Stimulated activated CD8-positive, alpha-beta memory T cell treated with anti-CD3 and anti-CD28 coated beads, Interleukin-7, amount 100 ng/mL, for 1 hour (primary cell): ENCODE measurements at places on chromosomes 2 and 18.

DNA sequence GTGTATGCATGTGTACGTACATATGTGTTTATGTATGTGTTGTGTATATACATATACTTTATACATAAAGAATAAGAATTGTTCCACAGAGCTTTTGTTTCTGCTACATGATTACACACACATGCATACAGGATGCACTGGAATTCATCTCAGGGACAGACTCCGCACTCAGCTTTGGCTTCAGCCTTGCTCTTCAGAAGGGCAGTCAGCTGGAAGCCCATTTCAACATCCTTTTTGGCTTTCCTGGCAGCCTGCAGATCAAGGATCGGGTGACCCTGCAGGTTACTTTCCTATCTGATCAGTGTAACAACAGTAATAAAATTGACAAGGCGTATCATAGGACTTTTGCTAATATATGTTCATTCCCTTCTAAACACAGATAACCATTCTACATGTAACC is 144.1 kb upstream of the COPS8 start:
- no peak for DNase-seq

GRCh38 chr2:113842919-113843736 is 46.8 kb upstream of the ACTR3 start:
- no peak for DNase-seq

DNA sequence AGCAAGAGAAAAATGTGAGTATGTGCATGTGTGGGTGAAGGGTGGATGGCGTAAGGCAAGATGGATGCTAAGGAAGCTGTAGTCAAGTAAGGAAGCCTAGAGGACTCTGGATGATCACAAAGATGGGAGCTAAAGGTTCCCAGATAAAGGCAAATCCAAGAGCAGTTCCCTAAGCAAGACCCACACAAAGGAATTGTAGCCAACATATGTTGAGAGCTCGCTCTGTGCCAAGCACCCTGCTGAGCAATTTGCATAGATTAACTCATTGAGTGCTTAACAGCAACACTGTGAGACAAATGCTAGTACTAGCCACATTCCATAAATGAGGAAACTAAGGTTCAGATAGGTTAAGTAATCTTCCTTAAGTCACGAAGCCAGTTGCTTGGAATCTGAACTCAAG is 132.6 kb downstream of the C1D start:
- DNase-seq, result no peak

- DNase-seq, result no peak
Measured at GRCh38 chr2:180655393-180655792, 325.0 kb upstream of the UBE2E3 start.

GRCh38 chr2:26716769-26717168 is 24.2 kb downstream of the KCNK3 start:
- no peak for DNase-seq

GRCh38 chr2:214995926-214996670 is 142.3 kb downstream of the ABCA12 start:
- DNase-seq, result no peak

- DNase-seq, result no peak
Measured at GRCh38 chr2:172606285-172606684, 50.4 kb downstream of the PDK1 start.

- DNase-seq, result no peak
Measured at GRCh38 chr2:64348386-64349130, 105.4 kb upstream of the LGALSL start.

GRCh38 chr18:9160014-9160413 is 23.4 kb downstream of the ANKRD12 start:
- DNase-seq, result no peak

DNA sequence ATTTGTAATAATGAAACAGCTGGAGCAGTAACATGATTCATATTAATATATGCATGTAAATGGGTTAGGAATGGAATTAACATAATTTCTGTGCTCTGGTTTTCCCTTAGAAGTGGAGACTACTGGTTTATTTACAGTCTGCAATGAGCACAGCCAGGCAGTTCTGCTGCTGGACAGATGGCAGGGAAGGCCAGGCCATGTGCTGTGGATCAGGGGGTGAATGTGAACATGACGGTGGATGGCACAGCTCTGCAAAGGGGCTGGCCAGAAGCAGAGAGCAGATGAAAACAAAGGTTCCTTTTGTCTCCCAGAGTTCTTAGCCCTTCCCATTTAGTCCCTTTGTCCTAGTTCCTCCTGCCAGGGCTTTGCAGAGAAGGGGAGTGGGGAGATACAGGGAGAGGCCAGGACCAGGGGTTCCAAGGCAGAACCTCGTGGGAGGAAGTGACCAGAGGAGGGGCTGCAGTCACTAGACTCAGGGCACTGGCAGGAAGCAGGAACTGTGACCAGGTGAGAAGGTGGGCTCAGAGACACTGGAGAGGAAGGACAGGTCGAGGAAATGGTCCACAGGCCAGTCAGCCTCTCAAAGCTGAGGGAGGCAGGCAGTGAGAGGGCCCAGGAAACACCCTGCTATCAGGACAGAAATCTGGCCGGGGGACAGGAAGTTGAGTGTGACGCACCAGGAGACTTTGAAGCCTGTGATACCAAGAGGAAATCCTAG is 112.9 kb upstream of the ATP8B1 start:
- DNase-seq, result no peak

GRCh38 chr2:33729353-33729752 is 130.3 kb upstream of the FAM98A start:
- DNase-seq, result no peak

DNA sequence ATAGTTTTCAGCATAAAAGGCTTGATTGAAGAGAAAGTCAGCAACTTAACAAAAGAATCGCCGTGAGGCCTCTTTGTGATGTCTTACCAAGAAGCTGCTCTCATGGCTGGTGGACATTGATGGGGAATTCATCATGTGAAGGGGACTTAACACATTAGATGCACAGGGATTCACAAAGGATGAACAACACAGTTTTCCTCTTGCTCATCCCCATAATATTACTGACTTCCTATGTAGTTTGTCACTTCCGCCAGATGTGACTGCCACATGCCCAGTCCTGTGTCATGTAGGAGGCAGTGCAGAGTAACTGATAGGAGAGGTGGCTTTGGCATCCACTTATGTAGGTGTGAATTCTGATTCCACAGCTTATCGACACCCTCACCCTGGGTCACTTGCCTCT is 232.6 kb upstream of the LYPD1 start:
- DNase-seq, result no peak

DNA sequence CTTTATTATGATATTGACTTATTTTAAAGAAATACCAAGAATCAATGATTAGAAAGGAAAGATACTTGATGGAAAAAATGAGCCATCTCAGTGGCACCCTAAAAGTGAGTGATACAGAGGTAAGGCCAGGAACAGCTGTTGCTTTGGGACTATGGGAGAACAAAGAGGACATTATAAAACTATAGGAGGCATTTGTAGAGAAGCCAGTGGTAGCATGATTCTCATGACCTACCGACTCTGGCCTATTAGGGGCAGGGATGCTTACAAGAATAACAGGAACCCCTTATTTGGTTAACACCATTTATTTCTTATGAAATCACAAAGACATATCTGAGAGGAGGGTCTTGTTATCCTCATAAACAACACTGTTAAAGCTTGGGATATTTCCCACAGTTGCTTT is 162.2 kb downstream of the RIT2 start:
- DNase-seq, result no peak

DNA sequence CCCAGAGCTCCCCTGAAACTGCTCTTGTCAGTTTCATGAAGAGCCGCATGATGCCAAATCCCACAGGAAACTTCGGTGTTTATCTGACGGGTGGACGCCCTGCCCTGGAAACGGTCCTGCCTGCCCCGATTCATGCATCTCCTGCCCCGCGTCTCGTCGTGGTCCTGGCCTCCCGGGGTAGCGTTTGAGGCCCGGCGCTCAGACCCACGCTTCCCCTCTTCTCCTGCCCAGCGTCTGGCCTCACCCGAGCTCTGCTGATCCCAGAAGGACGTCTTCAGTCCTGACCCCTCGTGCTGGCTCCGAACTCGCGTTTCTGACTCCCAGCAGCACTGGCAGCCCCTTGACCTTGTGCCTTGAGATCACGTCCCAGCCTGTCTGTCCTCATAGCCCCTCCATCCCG is 180.5 kb downstream of the TMEM18 start:
- DNase-seq, result no peak

- no peak for DNase-seq
Measured at GRCh38 chr18:623761-624620, 27.2 kb downstream of the CLUL1 start.

GRCh38 chr2:230599853-230600252 is 112.8 kb upstream of the CAB39 start:
- DNase-seq, result no peak

DNA sequence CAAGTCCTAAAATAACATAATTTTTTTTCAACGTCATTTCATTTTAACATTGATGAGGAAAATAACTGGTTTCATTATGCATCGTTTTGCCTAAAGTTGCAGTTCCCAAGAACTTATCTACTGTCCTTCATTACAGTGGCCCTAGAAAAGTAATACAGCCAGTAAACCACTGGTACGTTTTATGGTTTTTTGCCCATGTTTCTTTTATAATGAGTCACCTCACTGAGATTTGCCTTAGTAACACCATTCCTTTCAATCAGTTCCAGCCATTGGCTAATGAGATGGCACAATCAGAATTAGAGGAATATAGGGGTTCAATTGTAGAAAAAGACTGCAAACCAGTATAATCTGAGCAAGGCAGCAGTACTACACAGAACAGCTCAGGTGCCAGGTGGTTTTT is 422.6 kb upstream of the LYPD1 start:
- no peak for DNase-seq

GRCh38 chr2:240182476-240182875 is 42.0 kb upstream of the OTOS start:
- DNase-seq, result no peak

DNA sequence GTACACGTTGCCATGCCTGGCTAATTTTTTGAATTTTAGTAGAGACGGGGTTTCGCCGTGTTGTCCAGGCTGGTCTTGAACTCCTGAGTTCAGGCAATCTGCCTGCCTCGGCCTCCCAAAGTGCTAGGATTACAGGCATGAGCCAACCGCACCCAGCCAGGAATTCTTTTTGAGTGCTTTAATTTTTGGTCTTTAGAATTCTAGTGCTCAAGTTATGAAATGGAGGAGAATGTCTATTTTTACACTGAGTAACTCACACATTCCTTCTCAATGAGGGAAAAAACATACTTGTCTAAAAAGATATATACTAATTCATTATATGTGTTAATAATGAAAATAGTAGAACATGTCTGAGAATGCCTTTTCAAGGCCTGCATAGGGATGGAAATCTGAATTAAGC is 8.5 kb downstream of the ZNF396 start:
- DNase-seq, result no peak

DNA sequence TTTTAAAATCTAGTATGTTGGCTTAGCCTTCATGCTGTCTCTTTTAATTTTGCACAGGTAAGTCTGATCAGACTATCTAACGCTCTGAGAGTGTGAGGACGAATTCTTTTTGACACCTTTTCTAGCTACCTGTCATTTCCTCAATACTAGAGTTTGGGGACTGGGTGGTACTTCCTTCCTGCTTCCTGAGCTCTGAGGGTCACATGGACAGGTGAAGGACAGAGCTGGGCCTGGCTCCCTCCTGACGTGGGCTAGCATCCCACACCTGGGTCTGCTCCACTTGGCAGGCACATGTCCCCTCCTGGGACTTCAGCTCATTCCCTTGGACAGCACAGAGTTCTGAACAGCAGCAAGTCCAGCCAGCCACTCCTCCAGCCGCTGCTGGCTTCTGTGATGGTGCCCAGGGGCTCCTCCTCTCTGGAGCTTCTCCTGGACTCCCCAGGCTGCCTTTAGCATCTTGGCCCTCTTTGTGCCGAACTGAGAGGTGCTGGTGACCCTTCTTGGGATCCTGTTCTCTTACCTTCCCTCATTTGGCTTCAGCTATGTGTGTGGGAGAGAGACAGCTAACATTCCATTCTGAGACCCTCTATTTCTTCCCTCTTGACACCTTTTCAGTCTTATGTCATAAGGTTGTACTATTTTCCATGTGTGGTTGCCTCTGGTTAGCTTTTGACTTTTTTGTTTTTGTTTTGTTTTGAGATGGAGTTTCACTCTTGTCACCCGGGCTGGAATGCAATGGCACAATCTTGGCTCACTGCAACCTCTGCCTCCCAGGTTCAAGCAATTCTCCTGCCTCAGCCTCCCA is 106.9 kb downstream of the B3GNT2 start:
- no peak for DNase-seq

DNA sequence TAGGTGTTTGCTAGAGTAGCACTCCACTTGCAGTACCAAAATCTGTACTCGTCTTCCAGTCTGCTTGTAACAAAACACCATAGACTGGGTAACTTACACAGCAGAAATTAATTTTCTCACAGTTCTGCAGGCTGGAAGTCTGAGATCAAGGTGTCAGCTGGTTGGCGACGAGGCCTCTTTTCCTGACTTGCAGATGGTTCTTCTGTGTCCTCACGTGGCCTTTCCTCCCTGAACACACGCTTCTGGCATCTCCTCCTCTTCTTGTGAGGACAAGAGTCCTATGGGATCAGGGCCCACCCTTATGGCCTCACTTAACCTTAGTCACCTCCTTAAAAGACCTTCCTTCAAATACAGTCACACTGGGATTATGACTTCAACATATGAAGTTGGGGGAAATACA is 493.5 kb upstream of the MYT1L start:
- no peak for DNase-seq

DNA sequence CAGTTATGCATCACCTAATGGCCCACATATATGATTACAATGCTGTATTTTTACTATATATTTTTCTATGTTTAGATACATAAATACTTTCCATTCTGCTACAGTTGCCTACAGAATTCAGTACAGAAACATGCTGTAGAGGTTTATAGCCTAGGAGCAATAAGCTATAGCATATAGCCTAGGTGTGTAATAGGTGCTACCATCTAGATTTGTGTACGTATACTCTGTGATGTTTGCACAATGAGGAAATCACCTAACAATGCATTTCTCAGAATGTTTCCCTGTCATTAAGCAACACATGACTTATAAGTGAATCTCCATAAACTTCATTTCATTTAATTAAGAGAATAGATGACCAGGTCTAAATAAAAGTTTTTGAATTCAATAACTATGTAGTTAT is 43.5 kb downstream of the SLC38A11 start:
- no peak for DNase-seq

- DNase-seq, result no peak
Measured at GRCh38 chr2:85945586-85945985, 56.8 kb upstream of the ST3GAL5 start.

DNA sequence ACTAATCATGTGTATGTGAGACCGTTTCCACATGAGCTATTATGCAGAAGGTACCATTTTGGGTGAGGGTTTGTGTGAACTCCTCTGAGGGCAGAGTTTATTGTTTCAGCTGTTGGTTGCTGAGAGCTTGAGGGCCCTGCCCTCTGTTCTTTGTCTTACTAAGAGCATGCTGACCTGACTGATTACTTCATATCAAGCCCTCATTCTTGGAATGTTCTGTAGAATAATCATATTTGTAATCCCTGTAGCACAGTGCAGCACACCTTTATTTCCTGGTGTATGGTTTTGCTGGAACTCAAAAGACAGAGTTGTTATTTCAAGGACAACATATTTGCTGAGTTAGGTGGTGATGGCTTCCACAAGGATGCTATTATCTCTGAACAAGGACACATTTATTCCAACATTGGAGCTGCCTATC is 118.5 kb downstream of the GALNT3 start:
- no peak for DNase-seq
